ENCODE measurements at places on chromosomes 16 and 17.

DNA sequence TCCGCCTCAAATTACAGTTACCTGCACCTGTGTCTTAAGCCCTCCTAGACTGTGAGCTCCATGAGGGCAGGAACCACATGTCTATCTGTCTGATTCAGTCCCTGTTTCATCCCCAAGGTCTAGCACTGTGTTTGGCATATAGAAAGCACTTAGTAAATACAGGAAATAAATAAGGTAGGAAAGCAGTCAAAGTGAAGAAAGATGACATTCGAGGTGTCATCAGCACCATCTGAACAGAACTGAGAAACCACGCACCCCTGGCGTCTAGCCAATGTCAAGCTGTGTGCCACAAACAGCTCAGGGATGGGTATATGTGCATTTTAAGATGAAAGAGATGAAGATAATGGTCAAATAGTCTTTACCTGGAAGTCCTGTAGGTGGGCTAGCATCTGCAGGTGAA, 79.6 kb upstream of the ATP2A3 start:
- no peak for DNase-seq

DNA sequence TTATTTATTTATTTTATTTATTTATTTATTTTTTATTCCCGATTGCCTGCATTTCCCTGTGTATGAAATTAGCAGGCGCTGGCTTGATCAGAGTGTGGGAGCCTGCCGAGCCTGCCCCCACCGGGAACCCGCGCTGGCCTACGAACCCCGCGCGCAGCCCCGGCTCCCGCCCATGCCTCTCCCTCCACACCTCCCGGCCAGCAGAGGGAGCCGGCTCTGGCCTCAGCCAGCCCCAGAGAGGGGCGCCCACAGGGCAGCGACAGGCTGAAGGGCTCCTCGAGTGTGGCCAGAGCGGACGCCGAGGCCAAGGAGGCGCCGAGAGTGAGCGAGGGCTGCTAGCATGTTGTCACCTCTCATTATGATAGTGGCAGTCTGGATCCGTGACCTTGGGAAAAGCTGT, 13.0 kb upstream of the RBL2 start:
- DNase-seq: no peak

DNA sequence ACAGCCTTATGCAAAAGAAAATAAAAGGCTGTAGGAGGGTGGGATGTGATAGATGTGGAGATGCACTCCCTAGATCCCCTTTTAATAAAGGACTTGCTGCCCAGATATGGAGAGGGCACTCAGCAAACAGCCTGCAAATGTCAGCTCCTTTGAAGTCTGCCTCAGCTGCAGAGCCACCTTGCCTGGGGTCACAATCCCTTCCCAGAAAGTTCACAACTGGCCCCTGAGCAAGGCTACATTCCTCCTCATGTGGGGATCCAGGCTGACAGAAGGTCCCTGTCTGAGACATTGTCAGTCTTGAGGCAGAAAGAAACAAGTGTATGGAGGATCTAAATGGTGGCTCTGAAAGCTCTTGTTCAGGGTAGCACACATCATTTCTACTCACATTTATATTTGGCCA, 36.1 kb downstream of the SLFN11 start:
- no peak for DNase-seq

GRCh38 chr16:397736-398332, 835 bp downstream of the NME4 start:
- no peak for DNase-seq

DNA sequence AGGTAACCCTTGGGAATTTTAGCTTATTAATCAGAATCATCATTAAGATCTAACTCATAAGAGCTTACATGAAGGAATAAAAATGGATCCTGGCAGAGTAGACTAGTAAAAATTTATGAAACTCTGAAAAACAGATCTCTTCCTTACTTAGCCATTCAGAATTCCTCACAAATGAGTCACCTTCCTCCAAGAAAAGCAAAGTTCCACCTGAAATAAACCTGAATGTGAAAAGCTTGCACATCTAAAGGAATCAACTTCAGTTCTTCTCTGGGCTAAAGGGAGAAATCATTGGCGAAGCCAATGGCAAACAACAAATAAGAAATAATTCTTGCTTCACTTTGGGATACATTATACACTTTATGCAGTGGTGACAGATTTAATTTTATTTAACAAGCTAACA, 22.7 kb downstream of the MYO1D start:
- no peak for DNase-seq

DNA sequence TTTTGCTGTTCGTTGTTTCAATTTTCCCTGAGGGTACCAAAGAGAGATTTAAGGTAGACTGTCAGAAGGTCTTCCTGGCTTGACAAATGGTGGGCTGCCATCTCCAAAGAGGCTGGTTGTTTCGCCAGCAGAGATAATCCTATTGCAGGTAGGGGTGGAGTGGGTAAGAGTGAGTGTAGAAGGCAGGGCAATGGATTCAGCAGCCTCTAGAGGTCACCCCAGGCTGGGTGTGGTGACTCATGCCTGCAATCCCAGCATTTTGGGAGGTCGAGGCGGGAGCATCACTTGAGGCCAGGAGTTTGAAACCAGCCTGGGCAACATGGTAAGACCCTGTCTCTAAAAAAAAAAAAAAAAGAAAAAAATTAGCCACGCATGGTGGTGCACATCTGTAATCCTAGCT, 34.6 kb downstream of the DCAKD start:
- no peak for DNase-seq

DNA sequence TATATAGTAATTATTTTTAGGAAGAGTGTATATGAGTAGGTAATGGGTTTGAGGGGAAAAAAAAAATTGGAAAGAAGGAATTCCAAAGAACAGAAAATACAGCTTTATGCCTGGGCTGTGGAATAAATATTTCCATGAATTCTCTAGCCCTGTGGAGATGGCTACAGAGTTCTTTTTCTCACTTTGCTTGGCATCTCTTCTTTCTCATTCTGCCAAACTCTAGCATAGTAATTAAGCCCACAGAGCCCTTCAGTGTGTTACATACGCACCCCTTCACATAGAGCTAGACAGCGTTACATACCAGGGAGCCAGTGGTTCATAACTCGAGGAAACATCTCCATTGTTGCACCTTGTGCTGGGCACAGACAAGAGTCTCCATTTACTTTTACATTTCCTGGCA, 621.1 kb downstream of the CDH8 start:
- DNase-seq: no peak

GRCh38 chr17:29240477-29240876, 6.2 kb upstream of the CRYBA1 start:
- no peak for DNase-seq

GRCh38 chr17:68291836-68292688, 767 bp downstream of the ARSG start:
- DNase-seq: peak; percentile 41

DNA sequence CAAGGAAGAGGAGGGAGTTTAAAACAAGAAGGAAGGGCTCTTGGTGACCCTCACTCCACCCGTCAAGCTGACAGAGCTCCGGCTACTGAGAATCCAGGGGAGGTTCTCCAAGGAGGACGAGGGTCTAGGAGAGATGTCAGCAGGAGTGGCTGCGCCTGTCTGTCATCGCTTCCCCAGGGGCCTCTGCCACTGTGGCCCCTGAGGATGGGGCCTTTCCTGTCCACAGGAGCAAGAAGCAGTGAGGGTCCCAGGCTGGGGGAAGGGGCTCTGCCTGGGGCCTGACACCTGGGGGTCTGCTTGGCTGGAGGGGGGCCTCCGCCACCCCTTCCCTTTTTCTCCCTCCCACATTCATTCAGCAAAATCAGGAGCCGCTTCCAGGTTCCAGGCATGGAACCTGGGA, 66.5 kb upstream of the TNRC6C start:
- DNase-seq: no peak

GRCh38 chr17:21252289-21252795, 868 bp downstream of the NATD1 start:
- DNase-seq: no peak

GRCh38 chr16:12551946-12552345, 251.7 kb downstream of the CPPED1 start:
- no peak for DNase-seq

GRCh38 chr16:70703041-70703834, 17.4 kb upstream of the MTSS2 start:
- no peak for DNase-seq
